Activated CD8-positive, alpha-beta memory T cell treated with anti-CD3 and anti-CD28 coated beads, Interleukin-2, amount 10 ng/mL, durations not matched to agents 7 days and 5 days (primary cell): ENCODE measurements at places on chromosomes 6 and 20. TPM values are rescaled to one million over a fixed set of nuclear protein-coding genes. Genes with fewer than 3 reads are reported as not detected.

GRCh38 chr6:35080821-35081425 lies 60.2 kb downstream of the TCP11 start:
- H3K4me3 ChIP-seq: no peak overlapping the region
- H3K27ac ChIP-seq: no peak overlapping the region
- no peaks in the 10 kb centered on the region for H3K36me3 ChIP-seq
- H3K4me1 ChIP-seq: peaks cover 2% of the 10 kb centered on the region

DNA sequence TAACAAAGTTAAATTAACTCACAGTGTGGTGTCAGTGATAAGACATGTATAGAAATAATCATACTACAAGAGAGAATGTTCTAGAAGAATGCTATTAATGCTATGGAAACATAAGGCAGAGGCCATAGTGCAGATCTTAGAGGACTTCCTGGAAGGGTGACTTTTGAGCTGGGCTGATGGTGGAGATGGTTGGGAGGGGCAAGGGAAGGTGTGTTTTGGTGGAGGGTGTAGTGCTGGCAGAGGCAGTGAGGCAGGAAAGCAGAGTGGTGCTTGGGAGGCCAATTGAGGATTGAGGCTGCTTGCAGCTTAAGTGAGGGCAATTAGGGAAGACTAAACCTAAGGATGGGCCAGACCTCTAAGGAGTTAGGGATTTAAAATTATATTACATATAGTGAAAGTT lies 58.5 kb upstream of the FNDC1 start:
- peaks cover 50% of the 10 kb centered on the region for H3K4me1 ChIP-seq
- DNase-seq: peak; percentile 38
- no peak overlapping the region for H3K4me3 ChIP-seq
- peak overlapping the region; percentile 3 for H3K27ac ChIP-seq
- H3K27me3 ChIP-seq: no peaks in the 10 kb centered on the region
- no peaks in the 10 kb centered on the region for H3K36me3 ChIP-seq

DNA sequence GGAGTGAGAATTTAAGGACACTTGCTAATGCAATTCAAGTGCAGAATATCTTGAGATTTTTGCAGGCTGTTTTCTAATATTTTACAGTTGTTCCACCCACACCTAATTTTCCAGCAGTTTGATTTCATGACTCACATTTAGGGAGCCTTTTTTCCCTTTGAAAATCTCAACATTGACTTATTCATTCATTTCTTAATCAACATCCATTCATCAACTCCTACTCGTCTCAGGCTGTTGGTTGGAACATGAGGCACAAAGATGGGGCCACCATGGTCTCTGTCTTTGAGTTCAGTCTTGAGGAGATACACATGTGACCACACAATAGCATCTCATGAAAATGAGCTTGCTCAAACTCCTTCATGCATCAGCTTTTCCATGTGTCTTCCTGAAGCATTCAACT lies 135.6 kb downstream of the UNC5CL start:
- H3K27ac ChIP-seq: no peak overlapping the region
- no peaks in the 10 kb centered on the region for H3K4me1 ChIP-seq
- H3K36me3 ChIP-seq: no peaks in the 10 kb centered on the region
- H3K27me3 ChIP-seq: peaks cover 28% of the 10 kb centered on the region

GRCh38 chr20:50224531-50225255 lies 34.1 kb downstream of the CEBPB start:
- H3K27ac ChIP-seq: no peak overlapping the region
- no peaks in the 10 kb centered on the region for H3K36me3 ChIP-seq
- DNase-seq: no peak

DNA sequence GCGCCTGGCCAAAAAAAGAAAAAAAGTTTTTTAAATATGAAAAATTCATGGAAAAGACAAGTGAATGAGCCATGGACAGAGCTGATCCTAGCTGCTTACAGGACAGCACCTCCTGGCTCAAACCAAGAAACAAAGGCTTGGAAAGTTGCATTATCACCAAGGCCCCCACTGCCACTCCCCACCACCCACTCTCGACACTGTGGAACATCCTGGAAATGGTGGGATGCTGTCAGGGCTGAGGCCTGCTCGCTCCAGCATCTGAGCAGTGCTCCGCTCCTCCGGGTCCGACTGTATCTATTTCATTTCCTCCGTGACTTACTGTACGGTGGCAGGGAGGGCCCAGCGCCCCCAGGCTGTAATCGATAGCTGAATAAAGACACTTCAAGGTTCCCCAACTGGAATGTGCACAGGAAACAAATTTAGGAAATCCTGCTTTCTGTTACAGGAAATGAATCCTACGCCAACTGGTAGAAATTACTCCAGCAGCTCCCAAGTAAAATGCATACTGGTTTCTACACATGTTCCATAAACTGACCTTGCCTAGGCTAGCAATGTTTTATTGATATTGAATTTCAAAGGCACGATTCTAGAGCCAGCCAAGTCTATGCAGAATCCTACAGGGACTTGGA lies 109.5 kb upstream of the NFATC2 start:
- peaks cover 8% of the 10 kb centered on the region for H3K27me3 ChIP-seq
- no peak overlapping the region for H3K27ac ChIP-seq
- H3K36me3 ChIP-seq: no peaks in the 10 kb centered on the region
- H3K4me1 ChIP-seq: no peaks in the 10 kb centered on the region
- no peak for DNase-seq

DNA sequence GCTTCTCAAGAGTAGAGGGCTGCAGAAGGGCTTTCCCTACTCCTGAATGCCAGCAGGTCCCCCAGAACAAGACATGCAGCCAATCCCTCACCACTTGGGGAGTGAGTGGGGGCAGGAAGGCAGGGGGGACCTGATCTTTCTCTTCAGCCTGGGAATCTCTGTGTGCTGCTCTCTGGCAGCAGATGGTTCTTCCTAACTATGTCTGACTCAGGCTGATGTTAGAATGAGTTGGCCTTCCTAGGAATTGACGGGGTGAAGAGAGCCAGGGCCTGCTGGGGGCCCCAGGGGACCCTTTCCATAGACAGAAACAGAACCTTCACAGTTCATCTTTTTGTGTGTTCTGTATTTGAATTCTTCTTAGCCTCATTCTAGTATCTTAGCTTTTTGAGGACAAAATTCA lies 29.0 kb upstream of the TCP11 start:
- H3K27ac ChIP-seq: no peak overlapping the region

- H3K4me1 ChIP-seq: peaks cover 39% of the 10 kb centered on the region
- H3K27ac ChIP-seq: peak overlapping the region; percentile 81
- no peaks in the 10 kb centered on the region for H3K27me3 ChIP-seq
- peaks cover 25% of the 10 kb centered on the region for H3K36me3 ChIP-seq
- DNase-seq: peak; percentile 40
These were observed 640 bp downstream of the NFS1 start for GRCh38 chr20:35698298-35699126.

DNA sequence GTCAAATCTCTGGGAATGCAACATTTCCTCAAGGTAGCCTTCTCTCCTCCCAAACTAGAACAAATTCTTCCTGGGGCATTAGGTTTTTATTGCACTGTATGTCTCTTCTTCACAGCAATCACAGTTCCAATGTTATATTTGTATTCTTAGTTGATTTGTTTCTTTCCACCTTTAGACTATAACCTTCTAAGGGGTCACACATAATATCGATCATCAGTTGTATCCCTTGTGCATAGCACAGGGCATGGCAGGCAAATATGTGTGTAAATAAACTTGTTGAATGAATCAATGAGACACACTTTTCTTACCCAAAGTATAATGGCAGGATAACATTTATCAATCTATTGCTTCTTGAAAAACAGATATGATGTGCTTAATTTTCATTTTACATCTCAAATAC lies 81.0 kb downstream of the ATG5 start:
- DNase-seq: no peak
- H3K27me3 ChIP-seq: no peaks in the 10 kb centered on the region
- no peak overlapping the region for H3K27ac ChIP-seq
- H3K4me1 ChIP-seq: peaks cover 31% of the 10 kb centered on the region
- H3K4me3 ChIP-seq: no peak overlapping the region

DNA sequence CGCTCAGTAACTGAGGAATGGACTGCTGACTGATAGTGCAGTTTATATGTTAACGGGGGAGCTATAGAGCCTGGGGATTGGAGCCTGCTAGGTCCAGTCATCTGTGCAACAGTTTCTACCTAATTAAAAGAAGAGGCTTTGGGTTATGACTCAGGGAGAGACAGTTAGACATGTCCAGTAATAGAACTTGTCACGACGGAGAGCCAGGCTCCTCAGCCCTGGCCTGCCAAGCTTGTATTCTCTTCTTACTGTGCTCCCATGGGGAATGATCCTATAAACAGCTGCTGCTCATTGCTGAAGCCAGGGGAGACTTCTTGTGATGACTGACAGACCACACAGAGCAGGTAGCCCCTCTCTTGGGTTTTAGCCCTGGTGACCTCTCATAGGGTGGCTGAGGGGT lies 69.3 kb downstream of the SYNJ2 start:
- no peaks in the 10 kb centered on the region for H3K27me3 ChIP-seq
- no peak overlapping the region for H3K27ac ChIP-seq
- peaks cover 29% of the 10 kb centered on the region for H3K4me1 ChIP-seq
- H3K4me3 ChIP-seq: no peak overlapping the region
- no peak for DNase-seq
- H3K36me3 ChIP-seq: peaks cover 24% of the 10 kb centered on the region

Gene CD24
- 0.23 TPM for total RNA-seq

DNA sequence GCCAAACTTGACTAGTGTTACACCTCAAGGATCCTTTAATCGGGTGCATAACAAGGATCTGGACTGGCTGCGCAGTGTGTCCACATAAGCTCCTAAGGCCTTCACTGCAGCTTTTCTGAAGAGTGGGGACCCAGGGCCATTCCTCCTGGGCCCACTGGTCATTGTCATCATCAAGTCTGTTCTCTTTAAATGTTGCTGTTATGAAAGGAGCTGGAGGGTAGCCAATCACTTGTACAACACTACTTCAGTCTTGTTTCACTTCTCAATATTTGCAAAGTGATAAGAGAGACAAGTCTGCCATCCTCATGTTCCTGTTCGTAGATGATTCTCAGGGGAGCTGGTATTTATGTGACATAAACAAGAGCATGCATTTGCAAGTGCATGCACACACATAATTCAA lies 149.8 kb downstream of the SYNDIG1 start:
- no peaks in the 10 kb centered on the region for H3K4me1 ChIP-seq
- H3K4me3 ChIP-seq: no peak overlapping the region
- no peak for DNase-seq
- no peaks in the 10 kb centered on the region for H3K36me3 ChIP-seq
- H3K27ac ChIP-seq: no peak overlapping the region

Gene PRDM1
- 132 TPM for total RNA-seq

Gene TFAP2D
- not detected for total RNA-seq

Gene HCRTR2
- total RNA-seq: not detected

DNA sequence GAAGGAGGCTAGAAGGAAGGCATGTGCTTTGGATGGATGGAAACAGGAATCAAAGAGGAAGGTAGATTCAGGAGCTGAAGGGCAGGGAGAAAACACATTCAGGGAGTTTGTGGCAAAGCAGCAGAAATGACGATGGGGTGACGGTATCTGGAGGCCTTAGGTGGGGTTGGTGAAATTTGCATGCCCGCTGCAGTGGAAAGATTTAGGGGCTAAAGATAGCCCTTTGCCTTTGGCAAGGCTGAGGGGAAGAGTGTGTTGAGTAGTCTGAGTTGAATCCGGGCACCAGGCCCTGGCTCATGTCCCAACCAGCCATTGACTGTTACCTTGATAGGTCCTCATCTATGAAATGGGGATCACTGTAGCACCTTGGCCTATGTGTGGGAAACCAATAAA lies 1.3 kb downstream of the GZF1 start:
- peak overlapping the region; percentile 97 for H3K27ac ChIP-seq
- no peaks in the 10 kb centered on the region for H3K27me3 ChIP-seq
- H3K4me1 ChIP-seq: peaks cover 65% of the 10 kb centered on the region
- H3K36me3 ChIP-seq: peaks cover 27% of the 10 kb centered on the region
- peak overlapping the region; percentile 89 for H3K4me3 ChIP-seq

DNA sequence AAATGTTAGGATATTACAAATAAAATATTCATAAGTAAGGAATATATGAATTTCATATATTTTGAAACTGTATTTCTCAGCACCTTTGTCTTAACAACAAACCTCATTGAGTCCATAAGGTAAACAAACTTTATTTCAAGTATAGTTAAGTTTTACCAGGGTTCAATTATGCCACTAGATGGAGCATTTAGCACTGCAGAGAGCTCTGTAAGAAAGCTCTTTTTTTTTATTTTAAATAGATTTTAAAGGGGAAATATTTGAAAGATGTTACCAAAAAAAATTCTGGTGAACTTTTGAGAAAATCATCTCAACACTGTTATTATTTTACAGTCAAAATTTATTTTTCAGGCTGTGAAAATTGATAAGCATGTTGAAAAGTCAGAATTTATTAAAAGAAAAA lies 955.2 kb upstream of the EYS start:
- no peaks in the 10 kb centered on the region for H3K27me3 ChIP-seq
- no peak overlapping the region for H3K4me3 ChIP-seq
- no peaks in the 10 kb centered on the region for H3K36me3 ChIP-seq
- H3K27ac ChIP-seq: no peak overlapping the region
- no peaks in the 10 kb centered on the region for H3K4me1 ChIP-seq

- no peaks in the 10 kb centered on the region for H3K27me3 ChIP-seq
- H3K4me1 ChIP-seq: no peaks in the 10 kb centered on the region
- H3K27ac ChIP-seq: no peak overlapping the region
- DNase-seq: no peak
- H3K36me3 ChIP-seq: no peaks in the 10 kb centered on the region
These were observed 437.0 kb downstream of the BTBD3 start for GRCh38 chr20:12354725-12355124.

DNA sequence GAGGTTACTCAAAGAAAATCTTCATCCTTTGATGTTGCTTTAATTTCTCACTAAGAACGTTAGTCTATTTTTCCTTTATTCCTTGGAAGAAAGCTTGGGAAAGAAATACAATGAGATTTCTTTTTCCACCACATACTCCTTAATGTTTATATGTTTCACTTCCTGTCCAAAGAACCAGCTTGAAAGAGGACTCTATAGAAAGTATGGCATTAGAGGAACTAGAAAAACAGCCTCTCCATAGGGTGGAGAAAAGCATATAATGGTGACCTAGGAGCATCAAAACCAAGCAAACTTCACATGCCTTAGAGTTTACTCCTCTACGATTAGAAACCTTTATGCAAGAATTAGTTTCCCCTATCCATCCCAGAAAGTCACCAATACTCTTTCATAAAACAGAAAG lies 131.1 kb downstream of the OPRM1 start:
- H3K27me3 ChIP-seq: no peaks in the 10 kb centered on the region
- H3K36me3 ChIP-seq: peaks cover 37% of the 10 kb centered on the region
- peaks cover 10% of the 10 kb centered on the region for H3K4me1 ChIP-seq
- H3K27ac ChIP-seq: no peak overlapping the region
- DNase-seq: no peak

DNA sequence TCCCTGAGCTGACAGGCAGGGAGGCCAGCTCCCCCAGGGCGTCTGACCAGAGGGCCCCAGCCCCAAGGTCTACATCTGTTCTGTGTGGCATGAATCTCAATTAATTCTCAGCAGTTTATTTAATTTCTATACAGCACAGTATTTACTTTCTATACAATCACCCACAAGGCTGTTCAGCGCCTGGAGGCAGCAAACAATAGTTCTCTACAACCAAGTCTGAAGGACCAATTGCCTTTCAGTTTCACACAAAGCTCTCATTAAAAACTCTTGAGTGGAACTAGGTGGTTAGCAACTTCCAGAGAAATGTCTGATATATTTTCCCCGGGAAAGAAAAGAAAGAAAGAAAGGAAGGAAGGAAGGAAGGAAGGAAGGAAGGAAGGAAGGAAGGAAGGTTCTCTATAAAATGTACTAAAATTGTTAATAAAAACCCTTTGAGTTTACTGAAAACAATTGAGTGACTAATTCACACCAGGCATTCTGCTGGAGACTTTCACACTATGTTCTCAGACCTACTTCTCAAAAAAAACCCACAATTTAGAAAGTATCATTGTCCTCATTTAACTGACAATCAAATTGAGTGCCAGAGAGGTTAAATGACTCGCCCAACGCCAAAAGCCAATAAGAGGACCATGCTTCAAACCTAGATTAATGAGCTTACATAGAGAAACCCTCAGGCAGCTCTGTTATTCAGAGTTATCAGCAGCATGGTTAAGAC lies 62.5 kb downstream of the METTL24 start:
- H3K27ac ChIP-seq: peak overlapping the region; percentile 63
- no peaks in the 10 kb centered on the region for H3K36me3 ChIP-seq
- DNase-seq: no peak
- peaks cover 48% of the 10 kb centered on the region for H3K27me3 ChIP-seq
- no peak overlapping the region for H3K4me3 ChIP-seq

Gene EFCAB8
- 0.30 TPM for total RNA-seq
